ENCODE measurements at places on chromosomes 6 and 20. TPM values are rescaled to one million over a fixed set of nuclear protein-coding genes. Genes with fewer than 3 reads are reported as not detected.

DNA sequence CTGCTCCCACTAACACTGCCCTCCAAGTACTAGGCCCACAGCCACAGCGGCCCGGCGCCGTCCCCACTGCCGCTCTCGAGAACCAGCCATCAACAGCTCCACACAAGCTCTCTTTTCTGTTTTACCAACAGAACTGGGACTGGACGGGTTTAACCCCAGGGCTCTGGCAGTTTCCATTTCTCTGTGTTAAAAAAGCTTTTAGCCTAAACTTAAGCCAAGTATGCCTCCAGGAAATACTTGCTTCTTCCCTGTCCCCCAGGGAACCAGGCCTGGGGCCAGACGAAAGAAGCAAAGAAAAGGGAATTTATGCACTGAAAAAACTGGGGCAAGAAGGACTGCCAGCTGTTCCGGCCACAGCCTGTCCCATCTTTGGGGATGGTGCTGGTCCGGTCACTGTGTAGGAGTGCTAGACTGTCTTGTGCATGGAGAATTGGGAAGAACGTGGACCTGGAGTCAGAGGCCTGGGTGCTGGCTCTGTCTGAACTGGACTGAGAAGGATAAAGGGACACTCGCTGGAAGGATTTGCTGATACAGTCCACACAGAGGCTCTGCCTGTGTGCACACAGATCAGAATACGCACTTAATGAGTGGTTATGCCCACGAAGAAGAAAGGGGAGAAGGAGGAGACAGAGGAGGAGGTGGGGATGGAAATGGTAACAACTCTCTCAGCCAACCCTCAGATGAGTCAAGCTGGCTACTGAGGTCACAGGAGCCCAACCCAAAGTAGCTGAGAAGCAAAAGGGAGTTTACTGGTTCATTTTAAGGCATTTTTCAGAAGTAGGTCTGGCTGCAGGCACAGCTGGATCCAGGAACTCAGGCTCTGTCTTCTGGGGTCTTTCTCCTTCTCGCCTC lies 254.4 kb upstream of the PMEPA1 start:
- DNase-seq = no peak
- no peaks in the 10 kb centered on the region for H3K4me1 ChIP-seq
- H3K36me3 ChIP-seq = no peaks in the 10 kb centered on the region
- no peak overlapping the region for H3K4me3 ChIP-seq

Gene SH3BGRL2
- total RNA-seq = 65.3 TPM

DNA sequence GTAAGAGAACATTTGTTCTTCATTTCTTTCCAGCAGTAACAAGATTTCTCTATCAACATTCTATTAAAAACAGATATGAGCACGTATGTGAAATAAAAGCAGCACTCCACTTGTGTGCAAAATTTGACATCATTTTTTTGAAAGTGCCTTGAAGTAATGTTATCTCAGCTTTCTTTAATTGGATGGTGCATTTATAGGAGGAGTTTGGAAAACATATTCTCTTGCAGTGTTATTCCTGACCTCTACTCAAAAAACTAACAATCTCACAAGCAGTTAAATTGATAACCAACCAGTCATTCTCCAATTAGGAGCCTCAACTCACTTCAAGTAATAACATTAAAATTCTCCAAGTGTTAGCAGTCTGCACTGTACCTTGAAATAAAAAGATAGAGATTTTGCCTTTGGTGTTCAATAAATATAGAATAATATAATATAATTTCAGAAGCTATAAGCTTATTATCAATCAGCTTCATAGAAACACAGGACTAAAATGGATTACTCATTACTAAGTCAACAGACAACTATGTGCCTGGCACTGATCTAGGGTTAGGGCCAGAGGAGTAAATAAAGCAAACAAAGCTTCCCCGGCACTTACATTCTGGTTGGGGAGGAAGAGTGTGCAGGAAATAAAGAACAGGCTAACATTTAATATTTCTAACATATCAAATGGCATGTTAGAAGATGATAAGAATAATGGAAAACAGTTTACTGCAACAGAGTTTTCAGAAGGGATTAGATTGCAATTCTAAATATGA lies 149.0 kb upstream of the SGK1 start:
- no peaks in the 10 kb centered on the region for H3K27me3 ChIP-seq
- H3K4me3 ChIP-seq = no peak overlapping the region
- no peaks in the 10 kb centered on the region for H3K4me1 ChIP-seq
- DNase-seq = no peak
- no peaks in the 10 kb centered on the region for H3K36me3 ChIP-seq

- H3K36me3 ChIP-seq = no peaks in the 10 kb centered on the region
- H3K27me3 ChIP-seq = no peaks in the 10 kb centered on the region
- no peak overlapping the region for H3K27ac ChIP-seq
- H3K4me1 ChIP-seq = no peaks in the 10 kb centered on the region
- no peak overlapping the region for H3K4me3 ChIP-seq
- DNase-seq = no peak
Measured at GRCh38 chr6:136501514-136501913, 48.7 kb downstream of the MAP7 start.

DNA sequence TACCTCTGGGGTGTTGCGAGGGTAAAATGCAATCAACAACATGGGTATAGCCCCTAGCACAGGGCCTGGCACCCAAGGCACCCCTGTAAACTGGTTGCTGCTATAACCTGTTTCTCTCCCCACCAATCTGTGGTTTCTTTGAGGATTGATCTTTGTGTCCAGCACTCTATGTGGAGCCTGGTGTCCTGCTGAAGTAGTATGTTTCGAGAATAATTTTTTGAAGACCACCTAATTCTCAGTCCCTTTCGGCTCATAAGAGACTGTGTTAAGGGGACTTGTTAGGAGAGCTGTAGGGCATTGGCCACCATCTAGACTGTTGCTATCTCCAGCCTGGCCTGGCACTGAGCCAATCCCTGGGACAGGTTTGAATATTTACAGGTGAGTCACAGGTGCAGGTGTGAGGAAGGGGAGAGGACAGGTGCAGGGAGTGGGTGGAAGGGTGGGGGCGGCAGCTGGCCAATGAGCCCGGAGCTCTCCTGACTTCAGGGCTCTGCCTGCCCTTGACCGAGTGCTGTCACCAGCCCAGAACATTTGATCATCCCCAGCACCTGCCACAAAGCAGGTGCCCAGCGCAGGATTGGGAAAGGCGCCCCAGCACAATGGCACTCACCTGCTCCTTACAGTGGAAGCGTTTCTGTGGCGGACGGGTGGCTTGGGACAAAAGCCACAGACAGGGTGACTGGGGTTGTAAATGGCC lies 8.1 kb upstream of the C20orf144 start:
- no peak for DNase-seq
- no peak overlapping the region for H3K27ac ChIP-seq
- H3K4me3 ChIP-seq = no peak overlapping the region
- no peaks in the 10 kb centered on the region for H3K27me3 ChIP-seq

GRCh38 chr6:188821-189655 lies 103.2 kb upstream of the DUSP22 start:
- H3K36me3 ChIP-seq = no peaks in the 10 kb centered on the region
- H3K4me3 ChIP-seq = no peak overlapping the region

DNA sequence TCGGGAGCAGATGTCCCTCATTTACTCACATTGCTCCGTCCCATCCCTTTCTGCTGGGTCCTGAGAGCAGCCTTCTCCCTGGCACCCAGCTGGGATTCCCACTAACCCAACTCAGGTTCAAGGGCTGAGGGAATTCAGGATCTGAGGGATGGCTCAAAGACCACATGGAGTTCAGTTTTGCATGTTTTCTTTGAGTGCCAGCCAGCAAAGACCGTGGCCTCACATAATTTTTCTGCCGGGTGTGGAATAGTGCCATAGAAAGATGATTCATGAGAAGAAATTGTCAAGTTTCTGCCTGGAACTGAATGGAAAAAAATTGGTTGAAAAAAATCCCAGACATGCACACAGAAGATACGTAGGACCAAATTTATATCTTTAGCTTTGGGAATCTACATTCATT lies 168.6 kb downstream of the CD83 start:
- DNase-seq = peak; percentile 36
- H3K36me3 ChIP-seq = no peaks in the 10 kb centered on the region
- no peaks in the 10 kb centered on the region for H3K4me1 ChIP-seq
- no peaks in the 10 kb centered on the region for H3K27me3 ChIP-seq
- H3K4me3 ChIP-seq = no peak overlapping the region

Data from tibial nerve (tissue), 4 donors.